ENCODE measurements at places on chromosomes 1 and 21.
A peak's percentile ranks its signal among the peaks of the same experiment; 100 is the strongest.

DNA sequence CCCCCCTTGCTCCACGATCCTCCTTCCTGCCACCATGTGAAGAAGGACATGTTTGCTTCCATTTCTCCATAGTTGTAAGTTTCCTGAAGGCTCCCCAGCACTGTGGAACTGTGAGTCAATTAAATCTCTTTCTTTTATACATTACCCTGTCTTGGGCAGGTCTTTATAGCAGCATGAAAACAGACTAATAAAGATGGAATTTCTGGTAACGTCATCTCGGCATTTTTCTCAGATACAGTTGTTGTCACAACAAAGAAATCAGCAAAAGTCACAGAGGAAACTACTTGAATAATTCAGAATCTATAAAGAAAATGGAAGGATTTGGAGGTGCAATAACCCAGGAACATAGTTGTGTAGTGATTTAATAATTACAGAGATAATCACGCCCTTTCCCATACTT lies 4.4 kb downstream of the APCS start:
- no peak for DNase-seq

GRCh38 chr1:152461544-152461943 lies 47.5 kb upstream of the CRNN start:
- peak; percentile 34 for DNase-seq

DNA sequence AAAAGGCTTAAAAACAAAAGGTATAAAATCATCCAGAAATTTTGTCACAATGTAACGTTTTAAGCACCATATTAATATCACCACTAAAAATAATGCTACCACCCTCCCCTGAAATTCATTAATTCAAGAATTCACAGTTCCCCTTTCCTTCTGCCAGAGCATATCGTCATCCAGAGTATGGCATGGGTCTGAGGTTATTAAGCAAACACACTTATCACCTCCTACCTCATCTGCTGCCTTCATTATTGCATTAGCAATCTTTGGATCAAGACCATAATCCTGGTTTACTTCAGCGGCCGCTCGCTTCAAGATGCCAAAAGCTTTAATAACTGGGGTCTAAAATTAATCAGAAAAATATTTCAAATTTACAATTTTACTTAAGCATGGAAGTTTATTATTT lies 6.2 kb downstream of the FH start:
- no peak for DNase-seq

DNA sequence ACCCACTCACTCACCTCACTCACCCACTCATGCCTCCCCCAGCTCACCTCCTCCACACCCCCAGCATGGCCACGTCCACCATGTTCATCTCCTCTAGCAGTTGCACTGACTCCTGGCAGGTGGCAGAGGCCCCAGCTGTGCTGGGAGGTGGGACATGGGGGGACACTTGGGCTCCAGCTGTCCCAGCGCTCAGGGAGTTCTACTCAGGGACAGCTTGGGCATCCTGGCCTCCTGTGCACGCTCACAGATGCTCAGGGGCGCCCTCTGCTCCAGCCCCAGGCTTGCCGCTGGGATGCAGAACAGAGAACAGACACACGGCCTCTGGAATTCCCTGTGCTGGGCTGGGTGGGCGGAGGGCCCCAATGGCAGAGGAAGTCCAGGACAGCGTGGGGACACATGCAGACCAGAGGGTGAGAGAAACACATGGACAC lies 5.2 kb downstream of the KRTAP10-8 start:
- DNase-seq, result no peak

DNA sequence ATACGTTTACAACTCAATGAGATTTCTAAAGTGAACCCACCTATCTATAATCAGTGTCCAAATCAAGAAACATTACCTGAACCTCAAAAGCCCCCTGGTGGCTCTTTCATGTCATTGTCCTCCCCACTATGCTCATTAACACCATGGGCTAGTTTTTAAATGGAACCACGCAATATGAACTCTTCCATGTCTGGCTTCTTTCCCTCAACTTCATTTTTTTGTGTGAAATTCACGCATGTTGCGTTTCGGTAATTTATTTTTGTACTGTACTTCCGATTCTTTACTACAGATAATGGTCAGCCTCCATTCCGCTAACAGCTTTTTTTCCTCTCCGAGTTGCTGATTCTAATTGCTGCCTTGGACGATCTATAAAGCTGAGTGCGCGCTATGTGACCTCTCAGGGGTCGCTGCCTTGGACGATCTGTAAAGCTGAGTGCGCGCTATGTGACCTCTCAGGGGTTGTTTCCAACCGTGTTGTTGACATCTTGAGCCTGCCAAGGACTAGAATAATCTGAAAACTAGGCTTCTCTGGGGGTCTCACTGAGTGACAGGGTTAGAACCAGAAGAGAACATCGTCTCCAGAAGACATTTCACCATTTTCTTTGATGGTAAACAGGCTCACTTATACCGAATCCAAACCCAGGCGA lies 1.1 kb upstream of the CACYBP start:
- DNase-seq, result peak; percentile 61

DNA sequence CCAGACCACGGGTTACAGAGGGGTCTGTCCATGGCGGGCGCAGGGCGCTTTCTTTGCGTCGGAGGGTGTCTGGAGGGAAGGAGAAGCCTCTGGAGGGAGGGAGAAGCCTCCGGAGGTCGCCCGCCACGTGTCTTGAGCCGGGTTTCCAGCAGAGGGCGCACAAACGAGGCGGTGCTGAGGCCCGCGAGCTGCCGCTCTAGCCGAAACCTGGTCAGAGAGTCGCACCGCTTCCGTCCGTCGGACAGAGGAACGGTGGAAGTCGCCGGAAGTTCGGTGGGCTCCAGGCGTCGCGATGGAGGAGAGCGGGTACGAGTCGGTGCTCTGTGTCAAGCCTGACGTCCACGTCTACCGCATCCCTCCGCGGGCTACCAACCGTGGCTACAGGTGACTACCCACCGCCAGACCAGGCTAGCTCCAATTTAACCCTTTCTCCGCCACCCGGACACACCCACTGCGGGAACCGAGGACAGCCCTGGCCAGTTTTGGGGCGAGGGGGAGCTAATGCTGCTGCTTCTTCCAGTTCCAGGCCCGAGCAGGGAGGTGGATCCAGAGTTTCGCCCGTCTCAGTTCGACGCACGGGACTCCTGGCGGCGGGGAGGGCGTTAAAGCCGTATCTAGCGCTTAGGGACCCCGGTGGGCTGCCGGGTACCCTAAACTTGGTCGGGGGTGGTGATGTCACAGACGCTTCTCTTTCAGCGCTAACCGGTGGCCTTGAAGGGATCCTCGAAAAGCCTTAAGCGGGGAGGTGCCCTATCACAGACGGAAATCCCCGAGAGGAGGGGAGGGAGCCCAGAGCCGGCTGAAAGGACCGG lies at the start of gene NECAP2:
TSS of gene NECAP2 (plus strand) at position 255 of the 812 bp plus-strand sequence. CDS start at position 293, 38 bp downstream.
- DNase-seq, result peak; percentile 90

GRCh38 chr1:18924221-18924691 lies 21.9 kb upstream of the ALDH4A1 start:
- no peak for DNase-seq

DNA sequence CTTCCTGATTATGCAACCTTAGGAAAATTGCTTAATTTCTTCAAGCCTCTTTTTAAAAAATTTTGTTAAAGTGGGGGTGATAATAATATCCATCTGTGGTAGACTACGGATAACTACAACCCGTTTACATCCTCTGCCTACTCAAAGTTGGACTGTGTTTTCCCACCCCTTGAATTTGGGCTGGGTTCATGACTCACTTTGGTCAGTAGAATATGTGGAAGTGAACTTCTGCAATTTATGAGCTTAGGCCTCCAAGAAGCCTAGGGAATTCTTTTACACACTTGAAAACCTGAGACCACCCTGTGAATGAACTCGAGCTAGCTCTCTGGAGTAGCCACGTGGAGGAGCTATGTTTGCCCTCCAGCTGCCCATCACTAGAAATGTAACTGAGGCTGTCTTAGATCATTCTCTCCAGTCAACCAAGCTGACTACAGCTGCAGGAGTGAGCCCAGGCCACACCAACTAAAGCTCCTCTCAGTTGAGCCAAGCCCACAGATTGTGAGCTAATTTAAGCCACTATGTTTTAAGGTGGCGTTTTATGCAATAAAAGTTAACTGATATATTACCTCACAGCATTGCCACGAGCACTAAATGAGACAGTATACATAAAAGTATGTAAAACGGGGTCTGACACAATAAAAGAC lies 29.6 kb upstream of the CACHD1 start:
- DNase-seq, result no peak

GRCh38 chr21:17507591-17507990 lies 5.3 kb upstream of the CXADR start:
- DNase-seq, result no peak

GRCh38 chr21:32448803-32449594 lies 36.5 kb downstream of the EVA1C start:
- DNase-seq, result no peak

DNA sequence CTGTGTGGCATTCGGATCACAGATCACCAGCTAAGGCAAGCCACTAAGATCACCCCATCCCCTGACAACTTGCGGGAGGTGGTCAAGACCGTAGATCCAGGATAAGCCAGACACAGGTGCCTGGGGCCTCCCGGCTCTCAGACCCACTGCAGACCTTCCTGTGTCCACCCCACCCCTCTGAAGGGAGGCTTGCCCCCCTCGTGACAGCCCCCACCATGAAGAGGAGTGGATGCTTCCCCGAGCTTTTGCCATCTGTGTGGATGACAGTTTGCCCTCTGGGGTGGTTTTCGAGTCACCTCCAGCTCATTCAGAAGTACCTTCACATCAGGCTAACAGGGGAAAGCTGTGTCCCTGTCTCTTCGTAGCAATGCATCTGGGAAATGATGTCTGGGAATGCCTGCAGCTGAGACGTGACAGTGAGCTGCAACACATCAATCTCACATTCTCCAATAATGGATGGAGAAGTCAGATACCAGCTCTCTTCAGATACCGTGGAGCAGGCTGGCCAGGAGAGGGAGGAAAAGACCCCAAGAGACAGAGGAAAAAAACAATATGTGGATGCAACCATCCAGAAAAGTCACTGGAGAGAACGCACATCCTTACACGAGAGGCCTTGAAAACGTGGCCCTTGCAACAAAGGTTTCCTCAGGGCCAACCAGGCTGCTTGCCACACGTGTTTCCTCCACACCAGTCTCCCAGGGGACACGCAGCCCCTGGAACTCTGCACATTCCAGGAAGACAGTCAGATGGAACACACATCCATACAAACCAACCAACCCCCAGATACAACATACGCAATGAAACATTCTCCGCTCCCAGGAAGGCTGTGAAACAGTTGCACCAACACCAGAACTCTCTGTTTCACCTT lies 20.4 kb upstream of the FHAD1 start:
- DNase-seq, result no peak

GRCh38 chr1:156455362-156455761 lies 45.2 kb downstream of the MEF2D start:
- no peak for DNase-seq

DNA sequence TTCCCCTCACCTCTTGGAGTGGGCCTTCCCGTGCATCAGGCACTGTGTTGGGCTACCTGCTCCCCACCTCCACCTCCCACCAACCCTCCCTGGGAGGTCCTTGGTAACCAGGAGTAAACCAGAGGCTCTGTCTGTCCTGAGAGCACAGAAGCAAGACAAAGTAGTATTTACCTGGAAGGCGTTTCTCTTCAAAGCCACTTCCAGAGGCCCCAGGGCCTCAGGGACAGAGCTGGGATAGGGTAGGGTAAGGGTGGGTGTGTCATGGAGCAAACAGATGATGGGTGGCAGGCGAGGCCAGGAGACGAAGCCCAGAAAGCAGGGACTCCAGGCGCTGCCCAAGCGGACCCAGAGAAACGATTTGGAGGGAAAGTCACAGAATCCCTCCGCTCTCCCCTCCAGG lies 77.2 kb upstream of the TARDBP start:
- no peak for DNase-seq
